ENCODE measurements at places on chromosomes 11 and 22.

DNA sequence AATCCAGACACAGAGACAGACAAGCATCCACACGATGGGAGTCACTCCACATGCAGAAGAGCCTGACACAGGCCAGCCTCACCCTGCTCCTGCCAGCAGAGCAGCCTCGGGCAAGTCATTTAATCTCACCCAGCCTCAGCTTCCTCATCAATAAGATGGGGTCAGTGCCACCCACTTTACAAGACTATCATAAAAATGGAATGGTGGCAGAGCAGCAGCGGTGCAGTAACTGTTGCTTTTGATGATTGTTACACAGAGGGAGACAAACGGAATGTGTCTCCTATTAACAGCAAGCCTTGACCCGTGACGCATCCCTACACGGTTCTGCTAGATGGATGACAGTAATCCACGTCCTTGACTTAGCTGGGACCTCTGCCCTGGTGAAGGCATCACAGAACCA, 26.0 kb upstream of the ARFGAP3 start:
- DNase-seq = no peak

GRCh38 chr22:29209624-29209929, 3.9 kb downstream of the EMID1 start:
- DNase-seq = no peak

- DNase-seq = no peak
These were observed 36.5 kb upstream of the SLC35C1 start for GRCh38 chr11:45768486-45768885.

- DNase-seq = no peak
These were observed 851 bp upstream of the GRAMD4 start for GRCh38 chr22:46619240-46619829.

- DNase-seq = no peak
These were observed 82.7 kb upstream of the CTSC start for GRCh38 chr11:88420165-88420791.

- DNase-seq = no peak
These were observed 987.6 kb downstream of the NTM start for GRCh38 chr11:132357811-132358572.

DNA sequence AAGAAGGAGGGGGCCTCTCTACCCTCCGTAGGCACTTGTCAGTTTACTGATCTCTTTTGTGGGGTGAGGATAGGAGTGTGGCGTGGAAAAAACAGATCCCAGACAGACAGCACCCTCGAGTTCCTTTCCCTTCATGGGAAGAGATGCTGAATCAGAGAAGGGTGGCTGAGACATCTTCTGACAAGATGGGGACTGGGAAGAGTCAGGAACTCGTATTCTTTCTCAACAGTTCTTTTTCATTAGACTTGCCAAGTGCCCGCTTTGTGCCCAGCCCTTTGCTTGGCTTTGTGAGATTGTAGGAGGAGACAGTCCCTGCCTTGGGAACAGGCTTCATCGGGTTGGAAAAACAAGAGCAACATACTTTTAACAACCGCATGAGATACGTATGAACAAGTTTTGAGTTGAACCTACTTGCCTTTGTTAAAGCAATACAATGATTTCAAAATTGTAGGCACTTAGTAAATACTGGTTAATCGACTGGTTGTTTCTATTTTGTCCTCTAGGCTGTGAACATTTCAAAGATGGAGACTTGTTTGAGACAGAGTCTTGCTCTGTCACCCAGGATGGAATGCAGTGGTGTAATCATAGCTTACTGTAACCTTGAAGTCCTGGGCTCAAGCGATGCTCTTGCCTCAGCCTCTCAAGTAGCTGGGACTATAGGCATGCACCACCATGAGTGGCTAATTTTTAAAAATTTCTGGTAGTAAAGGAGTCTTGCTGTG, 1.1 kb downstream of the RRM1 start:
- no peak for DNase-seq

DNA sequence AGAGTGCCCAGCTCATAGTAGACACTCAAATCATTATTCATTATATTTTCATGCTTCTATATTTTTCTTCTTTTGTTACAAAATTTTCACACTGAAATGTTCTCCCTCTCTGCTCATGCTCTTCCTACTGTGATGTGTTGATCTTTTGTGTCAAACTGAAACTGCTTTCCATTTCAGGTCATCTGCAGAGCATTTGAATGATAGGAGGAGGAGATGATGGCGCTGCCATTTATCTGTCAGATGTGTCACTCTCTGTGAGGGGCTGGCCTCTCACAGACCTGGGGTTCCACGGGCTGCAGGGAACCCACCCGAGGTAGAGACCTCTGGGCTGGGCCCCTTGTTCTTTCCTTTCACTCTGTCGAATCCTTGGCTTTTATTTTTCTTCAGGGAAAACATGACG, 41.1 kb downstream of the OR10A6 start:
- no peak for DNase-seq

- peak; percentile 40 for DNase-seq
These were observed 621 bp downstream of the KCNC1 start for GRCh38 chr11:17734986-17735817.

DNA sequence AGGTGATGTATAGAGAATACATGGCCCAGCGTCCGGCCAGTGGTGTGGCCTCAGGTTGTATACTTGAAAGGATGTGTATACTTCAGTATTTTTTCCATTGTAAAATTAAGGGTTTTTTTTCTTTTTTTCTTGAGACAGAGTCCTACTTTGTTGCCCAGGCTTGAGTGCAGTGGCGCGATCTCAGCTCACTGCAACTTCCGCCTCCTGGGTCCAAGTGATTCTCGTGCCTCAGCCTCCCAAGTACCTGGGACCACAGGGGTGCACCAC, 15.8 kb downstream of the ZBTB16 start:
- DNase-seq = peak; percentile 22

DNA sequence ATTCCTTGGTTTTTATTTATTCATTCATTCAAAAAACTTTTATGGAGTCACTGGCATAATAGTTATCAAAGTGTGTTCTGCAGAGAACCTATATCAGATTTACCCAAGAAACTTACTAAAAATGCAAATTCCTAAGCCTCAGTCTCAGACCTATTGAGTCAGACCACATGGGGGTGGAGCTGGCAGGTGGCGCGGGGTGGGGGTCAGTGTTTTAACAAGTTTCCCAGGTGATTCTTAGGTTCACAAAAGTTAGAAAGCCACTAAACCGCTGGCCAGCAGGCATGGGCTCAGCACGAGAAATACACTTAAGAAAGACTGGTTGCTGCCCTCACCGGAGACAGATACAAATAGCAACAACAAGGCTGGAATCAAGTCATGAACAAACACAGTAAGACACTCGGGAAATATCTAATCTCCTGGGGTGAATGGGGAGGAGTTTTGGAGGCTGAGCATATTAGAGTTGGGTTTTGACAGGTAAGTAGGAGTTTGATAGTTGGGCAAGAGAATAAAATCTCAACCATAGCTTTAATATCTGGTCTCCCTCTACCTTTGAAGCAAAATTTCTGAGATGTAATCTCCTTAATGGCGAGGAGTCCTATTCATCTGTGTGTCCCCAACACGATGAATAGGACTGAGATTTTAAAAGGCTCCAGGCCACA, 167.5 kb upstream of the NECTIN1 start:
- no peak for DNase-seq

GRCh38 chr11:123457187-123457770, 27.2 kb downstream of the GRAMD1B start:
- no peak for DNase-seq

- DNase-seq = no peak
These were observed 105.7 kb downstream of the DBX1 start for GRCh38 chr11:20054584-20054983.

DNA sequence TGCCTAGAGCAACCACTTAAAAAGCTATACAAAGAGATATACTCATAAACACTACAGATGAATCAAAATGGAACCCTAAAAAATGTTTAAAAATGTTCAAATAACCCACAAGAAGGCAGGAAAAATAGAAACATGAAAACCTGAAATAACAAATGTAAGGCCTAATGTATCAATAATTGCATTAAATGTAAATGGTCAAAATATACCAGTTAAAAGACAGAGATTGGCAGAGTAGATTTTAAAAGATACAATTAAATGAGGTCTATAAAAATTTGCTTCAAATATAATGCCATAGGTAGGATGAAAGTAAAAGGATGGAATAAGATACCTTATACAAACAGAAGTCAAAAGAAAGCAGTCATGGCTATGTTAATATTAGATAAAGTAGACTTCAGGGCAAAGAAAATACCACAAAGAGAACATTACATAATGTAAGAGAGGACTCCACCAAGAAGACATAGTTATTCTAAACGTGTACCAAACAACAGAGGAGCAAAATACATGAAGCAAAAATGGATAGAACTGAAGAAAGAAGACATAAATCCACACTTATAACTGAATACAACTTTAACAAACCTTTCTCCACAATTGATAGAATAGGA, 25.2 kb downstream of the SHANK2 start:
- DNase-seq = no peak

GRCh38 chr22:44737406-44738346, 14.7 kb upstream of the ARHGAP8 start:
- DNase-seq = no peak

DNA sequence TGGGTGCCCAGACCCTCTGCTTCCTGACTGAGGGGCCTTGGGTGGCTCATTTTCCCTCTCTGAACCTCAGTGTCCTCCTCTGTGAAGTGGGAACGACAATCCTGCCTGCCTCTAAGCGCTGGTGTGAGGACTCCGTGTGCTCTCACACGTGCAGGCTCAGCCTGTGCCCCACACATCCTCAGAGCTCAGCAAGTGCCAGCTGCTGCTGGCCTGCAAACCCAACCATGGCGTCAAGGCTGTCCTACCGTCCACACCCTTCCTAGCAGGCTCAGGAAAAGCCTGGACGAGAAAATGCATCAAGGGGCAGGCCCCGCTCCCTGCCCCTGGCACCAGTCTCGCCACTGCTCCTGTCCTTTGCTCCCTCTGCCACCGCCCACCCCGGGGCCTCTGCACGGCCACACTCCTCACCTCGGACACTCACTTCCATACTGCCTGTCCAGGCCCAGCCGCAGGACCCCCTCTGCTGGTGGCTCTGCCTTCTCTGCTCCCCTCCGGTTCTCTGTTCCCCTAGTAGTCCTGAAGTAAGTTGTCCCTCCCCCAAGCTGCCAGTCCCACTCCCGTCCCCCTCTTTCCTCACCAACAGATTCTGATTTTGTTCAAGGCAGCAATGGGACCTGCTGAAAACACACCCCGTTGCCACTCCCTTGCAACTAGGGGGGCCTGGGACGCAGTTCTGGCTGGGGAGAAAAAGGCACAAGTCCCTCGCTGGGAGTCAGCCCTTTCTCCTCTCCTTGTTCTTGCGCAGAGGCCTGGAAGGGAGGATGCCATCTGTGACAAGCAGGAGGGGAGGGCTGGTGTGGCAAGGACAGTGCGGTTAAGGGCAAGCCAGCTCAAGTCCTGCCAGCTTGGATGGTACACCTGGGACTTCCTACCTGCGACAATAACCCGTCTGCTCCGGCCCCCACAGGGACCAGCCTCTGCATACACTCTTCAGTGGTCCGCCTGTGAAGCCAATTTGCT, 62.2 kb downstream of the ARFGAP3 start:
- no peak for DNase-seq

GRCh38 chr22:23786752-23787599, at the start of gene SMARCB1:
Gene SMARCB1, plus strand, starts transcription at chr22:23786966. Its CDS starts 204 bp downstream, at chr22:23787170.
- DNase-seq = peak; percentile 92

Measured in suprapubic skin (tissue), 4 donors.